Amniotic stem cell (primary cell): ENCODE measurements at places on chromosomes 1 and 21.

DNA sequence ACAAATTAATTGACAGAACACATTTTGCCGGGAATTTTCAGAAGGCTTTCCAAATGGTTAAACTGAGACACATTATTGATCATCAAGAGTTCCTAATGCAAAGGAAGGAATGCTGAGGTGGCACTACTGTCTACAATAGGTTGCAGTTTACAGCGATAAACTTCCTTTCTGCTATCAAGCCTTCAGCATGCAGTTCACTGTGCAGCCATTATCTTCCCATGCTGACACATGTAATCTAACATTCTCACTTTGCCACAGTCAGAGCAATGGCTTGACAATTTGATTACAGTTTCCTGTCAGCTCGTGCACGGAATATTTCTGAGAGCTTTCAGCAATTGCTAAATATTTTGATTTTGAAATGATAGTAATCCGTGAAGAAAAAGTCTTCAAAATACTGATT lies 166.9 kb upstream of the PRMT6 start:
- DNase-seq, result no peak

- DNase-seq, result no peak
Observed at GRCh38 chr1:117250061-117250606, 39.4 kb upstream of the VTCN1 start.

DNA sequence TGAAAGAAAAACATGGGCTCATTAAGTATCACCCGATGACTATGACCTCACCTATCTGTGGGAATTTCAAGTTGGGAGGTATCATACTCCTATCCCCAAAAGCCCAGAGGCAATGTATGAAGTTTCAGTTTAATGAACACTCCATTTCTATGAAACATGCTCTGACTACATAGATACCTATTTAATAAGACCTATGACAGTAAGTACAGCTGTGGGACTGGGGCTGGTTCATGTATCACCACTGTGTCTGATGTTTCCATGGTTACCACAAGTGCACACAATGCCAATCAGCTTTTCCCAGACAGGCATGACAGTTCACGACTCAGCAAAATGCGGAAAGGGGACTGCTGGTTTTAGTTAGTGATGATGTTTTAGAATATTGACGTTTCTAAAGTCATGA lies 167.7 kb downstream of the SIPA1L2 start:
- DNase-seq, result no peak

GRCh38 chr21:21508859-21509258 lies 510.6 kb downstream of the NCAM2 start:
- no peak for DNase-seq

GRCh38 chr1:119711804-119712341 lies at the start of gene PHGDH:
TSS of gene PHGDH (plus strand) at chr1:119711934. CDS start at chr1:119712023, 89 bp downstream.
- peak; percentile 82 for DNase-seq

DNA sequence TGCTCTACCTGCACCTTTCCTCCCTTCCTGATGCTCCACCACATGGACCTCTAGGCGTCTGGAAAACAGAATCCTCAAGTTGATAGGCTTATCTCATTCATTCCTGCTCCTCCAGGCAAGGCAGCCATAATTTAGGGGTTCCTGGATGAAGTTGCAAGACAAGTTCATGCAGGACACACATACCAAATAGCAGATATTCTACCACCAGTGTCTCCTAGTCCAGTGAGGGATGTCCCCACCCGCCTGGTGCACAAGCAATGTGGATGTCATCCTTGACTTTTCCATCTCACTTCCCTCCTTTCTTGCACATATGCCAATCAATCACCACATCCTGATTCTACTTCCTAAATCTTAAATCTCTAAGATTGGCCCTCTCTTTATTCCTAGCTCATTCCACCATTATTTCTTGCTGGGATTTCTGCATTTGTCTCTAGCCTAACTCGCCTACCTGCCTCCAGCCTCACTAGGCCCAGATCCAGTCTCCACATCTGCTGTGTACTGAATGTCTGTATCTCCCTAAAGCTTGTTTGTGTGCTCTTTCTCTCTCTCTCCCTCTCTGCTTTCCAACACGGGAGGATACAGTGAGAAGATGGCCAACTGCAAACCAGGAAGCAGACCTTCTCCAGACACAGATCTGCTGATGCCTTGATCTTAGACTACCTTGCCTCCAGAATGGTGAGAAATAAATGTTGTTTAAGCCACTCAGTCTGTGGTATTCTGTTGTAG lies 40.5 kb downstream of the CD34 start:
- no peak for DNase-seq
